Activated CD8-positive, alpha-beta T cell treated with anti-CD3 and anti-CD28 coated beads for 36 hours (primary cell): ENCODE measurements at places on chromosomes 7 and 10. TPM values are rescaled to one million over a fixed set of nuclear protein-coding genes. Genes with fewer than 3 reads are reported as not detected.

DNA sequence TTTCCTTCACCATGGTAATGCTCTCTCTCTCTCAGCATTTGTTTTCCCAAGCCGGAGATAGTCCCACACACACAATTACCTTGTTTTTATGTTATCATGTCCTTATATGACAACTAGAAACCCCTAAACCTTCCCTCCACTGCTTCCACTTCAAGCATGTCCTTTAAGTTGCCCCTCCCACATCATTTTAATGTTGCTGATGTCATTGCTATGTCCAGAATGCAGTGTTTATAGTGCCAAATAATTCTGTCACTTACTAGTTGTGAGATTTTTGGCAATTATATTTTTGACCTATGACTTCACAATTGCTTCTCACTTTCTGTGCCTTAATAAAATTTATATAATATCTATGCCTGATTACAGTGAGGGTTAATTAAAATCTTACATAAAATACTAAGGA is 645.9 kb downstream of the XPNPEP1 start:
- no peak for DNase-seq

DNA sequence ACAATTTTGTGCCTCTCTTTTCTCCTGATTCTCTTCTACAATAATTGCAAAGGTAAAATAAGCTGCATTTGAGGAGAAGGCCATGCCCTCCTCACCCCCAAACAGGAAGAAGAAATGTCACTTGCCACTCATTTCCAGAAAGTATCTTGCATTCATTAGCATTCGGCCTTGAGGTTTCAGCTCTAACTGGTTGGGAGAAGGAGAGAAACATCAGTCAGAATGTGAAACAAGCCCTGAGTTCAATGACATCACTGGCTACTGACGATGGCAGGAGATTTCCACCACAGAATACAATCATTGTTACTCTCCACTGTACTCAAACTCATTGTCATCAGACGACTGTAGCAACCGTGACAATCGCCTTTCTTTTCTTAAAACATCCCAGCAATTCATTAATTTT is 72.8 kb downstream of the PRKCQ start:
- DNase-seq = peak; percentile 80

Gene FOXI2
- total RNA-seq = not detected

DNA sequence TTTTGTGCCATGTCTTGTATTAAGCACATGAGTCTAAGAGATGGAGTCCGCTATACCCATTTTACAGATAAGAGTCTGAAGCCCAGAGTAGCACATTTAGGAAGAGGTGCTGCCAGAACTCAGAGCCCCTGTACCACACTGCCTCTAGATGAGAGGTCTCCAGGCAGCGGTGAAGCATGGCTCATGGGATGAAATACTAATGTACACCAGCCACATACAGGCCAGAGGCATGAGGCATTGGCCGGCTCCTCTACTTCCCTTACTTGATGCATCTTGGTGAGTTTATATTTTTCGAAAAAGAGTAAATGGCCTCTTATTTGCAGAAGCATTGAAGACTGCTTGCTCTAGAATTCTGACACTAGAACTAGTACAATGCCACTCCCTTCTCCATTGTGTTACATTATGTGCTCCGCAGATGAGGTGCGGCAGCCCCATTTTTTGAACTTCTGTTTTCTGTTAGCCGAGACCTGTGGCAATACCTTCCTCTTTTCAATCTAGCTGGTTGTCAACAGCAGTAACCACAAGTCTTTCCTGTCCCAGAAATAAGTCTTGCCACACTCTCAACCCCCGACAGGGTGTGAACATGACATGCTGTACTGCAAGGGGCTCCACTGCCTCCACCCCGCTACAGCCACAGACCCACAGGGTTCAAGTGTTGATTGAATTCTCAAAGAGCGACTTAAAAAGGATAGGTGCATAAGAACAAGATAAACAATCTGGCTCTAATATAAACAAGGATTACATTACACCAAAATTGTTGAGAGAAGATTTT is 145.3 kb downstream of the CELF2 start:
- peak; percentile 89 for DNase-seq

Gene BLNK
- total RNA-seq = not detected

GRCh38 chr7:8232999-8233847 is 28.7 kb downstream of the ICA1 start:
- no peak for DNase-seq

DNA sequence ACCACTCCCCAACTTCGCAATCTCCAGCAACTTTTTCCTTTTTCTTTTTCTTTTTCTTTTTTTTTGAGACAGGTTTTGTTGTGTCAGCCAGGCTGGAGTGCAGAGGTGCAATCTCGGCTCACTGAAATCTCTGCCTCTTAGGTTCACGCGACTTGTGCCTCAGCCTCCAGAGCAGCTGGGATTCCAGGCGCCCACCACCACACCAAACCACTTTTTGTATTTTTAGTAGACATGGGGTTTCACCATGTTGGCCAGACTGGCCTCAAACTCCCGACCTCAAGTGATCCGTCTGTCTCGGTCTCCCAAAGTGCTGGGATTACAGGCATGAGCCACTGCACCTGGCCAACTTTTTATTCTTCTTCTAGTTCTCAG is 55.0 kb downstream of the KIAA1549 start:
- DNase-seq = no peak

DNA sequence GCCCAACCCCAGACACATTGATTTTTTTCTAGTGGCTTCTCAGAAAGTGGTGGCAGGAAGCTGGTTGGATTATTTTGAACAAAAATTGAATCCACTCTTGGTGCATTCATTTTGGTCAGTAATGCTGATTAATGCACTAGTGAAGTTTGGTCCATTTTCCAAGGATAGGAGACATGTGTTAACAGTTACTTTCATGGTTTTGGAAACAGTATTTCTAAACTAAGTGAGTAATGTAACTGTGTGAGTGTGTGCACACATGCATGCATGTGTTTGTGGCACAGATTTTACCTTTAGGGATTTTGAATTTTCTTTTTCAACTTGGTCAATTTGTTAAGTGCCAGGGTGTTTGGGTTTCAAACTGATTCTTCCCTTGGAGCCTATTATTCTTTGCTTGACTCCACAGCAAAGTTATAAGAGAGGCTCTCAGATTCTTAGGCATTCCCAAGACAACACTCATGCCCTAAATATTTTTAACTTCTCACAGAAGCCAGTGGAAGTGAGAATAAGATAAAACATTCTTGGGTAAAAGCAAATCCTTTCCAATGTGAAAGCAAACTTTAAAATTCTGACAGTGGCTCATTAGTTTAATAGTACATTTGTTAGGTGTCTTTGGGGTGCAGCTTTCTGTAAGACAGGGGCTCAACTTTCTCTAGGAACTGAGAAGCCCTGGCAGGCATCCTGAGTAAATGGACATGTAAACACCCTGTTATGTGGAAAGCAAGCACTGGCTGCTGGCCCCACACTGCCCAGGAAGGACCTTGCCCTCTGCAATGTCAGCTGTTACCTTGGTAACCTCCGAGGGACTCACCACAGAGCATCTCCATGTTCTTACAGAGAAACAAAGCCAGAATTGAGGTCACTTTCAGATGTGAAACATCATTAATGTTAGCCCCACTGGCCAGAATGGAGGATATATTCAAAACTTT is 68.4 kb downstream of the ASAH2B start:
- DNase-seq = no peak

Gene AP3M1
- total RNA-seq = 42.2 TPM

Gene CHST15
- 0.36 TPM for total RNA-seq

Gene KLHL7
- 18.2 TPM for total RNA-seq

- no peak for DNase-seq
Measured at GRCh38 chr7:120990468-120991118, 2.1 kb downstream of the CPED1 start.

GRCh38 chr10:114266521-114266920 is 27.5 kb downstream of the VWA2 start:
- DNase-seq = no peak

- no peak for DNase-seq
Measured at GRCh38 chr10:72682638-72683037, 9.3 kb upstream of the MCU start.

- no peak for DNase-seq
Measured at GRCh38 chr10:97518301-97519043, 19.7 kb downstream of the UBTD1 start.

Gene SPDYE16
- total RNA-seq = 0.20 TPM

Gene PRKG1
- total RNA-seq = not detected

- DNase-seq = peak; percentile 78
Measured at GRCh38 chr7:4830176-4830575, 31.7 kb downstream of the PAPOLB start.

GRCh38 chr10:69389827-69390490 is 26.8 kb downstream of the TACR2 start:
- peak; percentile 31 for DNase-seq

Gene TMEM229A
- total RNA-seq = not detected

Gene PRKAG2
- 17.0 TPM for total RNA-seq

DNA sequence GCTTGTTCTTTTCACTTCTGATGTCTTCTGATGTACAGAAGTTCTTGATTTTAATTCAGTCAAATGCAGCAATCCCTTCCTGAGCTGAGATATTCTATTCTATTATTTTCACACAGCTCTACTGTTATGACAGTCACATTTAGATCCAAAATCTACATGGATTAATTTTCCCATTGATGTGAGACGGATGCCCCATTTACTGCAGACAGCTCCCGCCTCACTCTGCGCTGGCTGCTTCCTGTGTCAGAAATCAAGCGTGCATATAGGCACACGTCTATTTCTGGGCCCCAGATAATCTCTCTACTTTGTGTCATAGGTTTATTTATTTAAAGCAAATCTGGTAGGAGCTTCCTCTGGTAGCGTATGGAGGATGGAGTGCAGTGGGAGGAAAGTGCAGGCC is 6.7 kb downstream of the BNIP3 start:
- DNase-seq = no peak

Gene FAM24A
- total RNA-seq = not detected

DNA sequence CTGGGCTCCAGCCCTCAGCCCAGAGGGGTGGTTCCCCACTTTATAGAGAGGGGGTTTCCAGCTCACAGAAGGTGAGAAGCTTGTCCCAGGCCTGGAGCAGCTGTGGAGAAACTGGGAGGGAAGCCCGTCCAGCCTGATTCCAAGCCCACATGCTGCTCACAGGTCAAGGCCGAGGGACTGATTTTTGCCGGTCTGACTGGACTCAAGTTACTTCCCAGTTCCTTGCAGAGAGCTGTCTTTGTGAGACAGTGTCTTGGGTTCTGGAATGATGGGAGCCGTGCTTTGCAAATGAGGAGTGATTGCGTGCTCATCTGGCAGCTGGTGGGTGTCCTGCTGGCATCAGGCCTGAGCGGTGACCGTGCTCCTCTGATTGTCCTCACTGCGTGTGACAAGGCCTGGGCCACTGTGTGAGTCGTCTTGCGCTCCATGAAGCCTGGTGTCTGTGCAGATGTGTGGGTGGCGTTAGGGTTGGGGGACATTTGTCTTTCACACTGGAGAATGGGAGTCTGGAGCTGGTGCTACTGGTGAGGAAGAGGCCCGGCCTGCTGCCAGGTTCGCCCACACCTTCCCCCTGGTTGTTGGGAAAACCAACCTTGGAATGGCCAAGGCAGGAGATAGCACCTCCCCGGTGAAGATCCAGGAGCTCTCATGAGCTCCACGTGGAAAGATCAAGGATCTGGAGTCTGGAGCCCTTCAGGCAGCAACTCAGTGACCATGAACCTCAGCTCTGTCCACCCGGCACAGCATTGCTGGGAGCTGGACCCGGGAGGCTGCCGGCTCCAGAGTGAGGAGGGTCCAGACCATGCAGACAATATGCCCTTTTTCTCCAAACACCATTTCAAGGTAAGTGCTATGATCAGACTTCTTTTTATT is 129.6 kb downstream of the SMURF1 start:
- no peak for DNase-seq

Gene GPAM
- 7.4 TPM for total RNA-seq

GRCh38 chr7:151780631-151781030 is 96.3 kb downstream of the PRKAG2 start:
- DNase-seq = no peak

DNA sequence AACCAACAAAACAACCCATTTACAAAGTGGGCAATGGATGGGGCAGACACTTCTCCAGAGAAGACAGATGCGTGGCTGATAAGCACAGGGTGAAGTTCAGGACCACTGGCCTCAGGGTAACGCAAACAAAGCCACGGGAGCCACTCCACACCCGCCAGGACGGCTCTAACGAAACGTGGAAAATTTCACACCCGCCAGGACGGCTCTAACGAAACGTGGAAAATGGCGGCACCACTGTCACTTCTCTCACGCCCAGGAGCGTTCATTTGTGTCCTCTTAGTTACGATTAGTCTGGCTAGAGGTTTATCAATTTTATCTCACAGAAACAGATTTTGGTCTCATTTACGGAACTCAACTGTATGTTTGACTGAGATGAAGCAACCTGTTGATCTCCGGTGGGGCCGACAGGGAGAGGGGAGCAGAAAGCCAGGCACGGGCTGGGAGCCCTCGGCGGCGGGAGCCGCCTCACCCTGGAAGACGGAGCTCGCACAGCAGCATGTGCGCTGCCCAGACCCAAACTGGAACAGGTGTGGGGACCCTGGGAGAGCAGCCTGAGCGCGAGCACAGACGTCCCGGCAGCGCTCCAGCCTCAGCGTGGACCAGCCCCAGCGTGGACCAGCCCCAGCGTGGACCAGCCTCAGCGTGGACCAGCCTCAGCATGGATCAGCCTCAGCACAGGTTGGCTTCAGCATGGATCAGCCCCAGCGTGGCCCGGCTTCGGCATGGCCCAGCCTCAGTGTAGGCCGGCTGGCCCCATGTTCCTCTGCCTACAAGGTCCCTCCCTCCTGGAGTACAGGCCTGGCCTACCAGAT is 243.5 kb downstream of the MAD1L1 start:
- DNase-seq = no peak

Gene SLC35G1
- total RNA-seq = 2.0 TPM

- DNase-seq = no peak
Measured at GRCh38 chr10:124721330-124722045, 22.7 kb downstream of the FAM53B start.

Gene ANKRD2
- total RNA-seq = not detected

- DNase-seq = no peak
Measured at GRCh38 chr7:81053623-81054022, 134.8 kb upstream of the SEMA3C start.

DNA sequence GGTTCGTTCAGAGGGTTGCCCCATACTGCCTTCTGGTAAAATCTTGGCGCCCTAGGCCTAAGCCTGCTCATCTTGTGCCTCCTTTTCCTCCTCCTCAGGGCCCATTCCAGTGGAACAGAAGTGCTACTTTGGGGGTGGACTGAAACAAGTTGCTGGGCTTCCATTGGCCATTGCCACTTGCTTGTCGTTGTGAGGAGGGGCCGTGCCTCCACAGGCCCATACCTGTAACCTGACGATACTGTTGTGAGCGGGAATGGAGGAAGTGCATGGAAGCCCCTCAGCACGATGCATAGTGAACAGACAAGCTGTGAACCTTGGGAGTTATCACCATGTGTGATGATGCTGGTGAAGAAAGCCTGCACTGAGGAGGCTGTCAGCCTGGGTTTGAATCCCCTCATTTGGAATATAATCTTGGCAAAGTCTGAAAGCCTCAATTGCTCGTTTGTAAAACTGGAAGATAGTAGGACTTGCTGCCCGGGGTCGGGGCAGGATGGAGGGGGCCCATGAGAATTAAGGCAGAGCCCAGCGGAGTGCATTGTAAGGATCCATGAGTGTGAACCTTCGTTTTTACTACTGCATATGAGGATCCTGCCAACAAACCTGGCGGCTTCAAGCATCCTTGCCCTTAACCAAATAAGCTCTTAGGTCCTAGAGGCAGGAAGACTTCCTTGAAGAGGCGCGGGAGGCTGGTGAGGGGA is 671 bp upstream of the PAPSS2 start:
- DNase-seq = no peak

GRCh38 chr7:25752967-25753791 is 398.8 kb upstream of the NFE2L3 start:
- no peak for DNase-seq

Gene ACTR3C
- 2.6 TPM for total RNA-seq

Gene AGFG2
- total RNA-seq = 45.8 TPM

Gene C10orf71
- total RNA-seq = not detected
